ENCODE measurements at places on chromosomes 11 and 22.

GRCh38 chr22:47776329-47776728 lies 1013.9 kb downstream of the TBC1D22A start:
- DNase-seq, result no peak
- H3K27ac ChIP-seq, result no peak overlapping the region
- H3K36me3 ChIP-seq, result no peaks in the 10 kb centered on the region
- peaks cover 5% of the 10 kb centered on the region for H3K27me3 ChIP-seq
- H3K4me3 ChIP-seq, result no peak overlapping the region
- H3K4me1 ChIP-seq, result no peaks in the 10 kb centered on the region

DNA sequence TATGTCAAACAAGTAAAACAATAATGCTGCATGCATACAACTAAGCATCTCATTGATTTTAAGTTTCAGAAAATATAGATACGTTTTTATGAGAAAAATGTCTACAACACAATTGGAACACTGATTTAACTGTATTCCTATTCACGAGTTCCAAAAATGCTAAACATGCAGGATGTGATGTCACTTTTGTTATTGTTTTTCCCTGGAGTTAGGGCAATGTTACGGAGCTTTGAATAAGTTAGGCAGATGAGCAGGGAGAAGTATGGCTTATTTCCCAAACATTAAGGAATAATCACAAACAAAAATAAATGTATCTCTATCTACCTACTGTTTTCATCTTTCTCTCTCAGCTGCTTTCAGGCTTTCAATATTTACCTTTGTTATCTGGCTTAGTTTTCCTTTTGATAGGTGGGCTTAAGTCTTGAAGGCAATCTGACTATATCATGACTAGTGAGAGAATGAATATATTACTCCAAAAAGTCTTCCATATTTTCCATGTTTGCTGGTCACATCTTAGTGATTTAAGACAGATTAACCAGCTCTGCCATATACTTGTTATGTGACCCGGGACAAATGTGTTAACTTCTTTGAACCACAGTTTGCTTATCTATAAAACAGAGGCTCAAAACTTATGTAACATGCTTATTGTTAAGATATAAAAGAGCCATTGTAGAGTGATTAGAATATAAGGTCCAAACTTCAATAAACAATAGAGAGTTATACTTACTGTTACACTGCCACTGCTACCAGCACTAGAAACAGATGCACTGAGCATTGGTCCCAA lies 854.4 kb upstream of the CCDC90B start:
- no peak overlapping the region for H3K27ac ChIP-seq
- H3K4me1 ChIP-seq, result no peaks in the 10 kb centered on the region
- DNase-seq, result no peak
- H3K36me3 ChIP-seq, result no peaks in the 10 kb centered on the region
- no peak overlapping the region for H3K4me3 ChIP-seq

- no peak overlapping the region for H3K27ac ChIP-seq
- no peaks in the 10 kb centered on the region for H3K27me3 ChIP-seq
- H3K4me3 ChIP-seq, result no peak overlapping the region
- H3K4me1 ChIP-seq, result peaks cover 30% of the 10 kb centered on the region
Measured at GRCh38 chr22:49515475-49515874, 312.2 kb downstream of the BRD1 start.

GRCh38 chr11:40280159-40281051 lies 1179.0 kb downstream of the LRRC4C start:
- H3K4me3 ChIP-seq, result no peak overlapping the region
- no peak overlapping the region for H3K27ac ChIP-seq
- no peaks in the 10 kb centered on the region for H3K36me3 ChIP-seq
- DNase-seq, result no peak
- no peaks in the 10 kb centered on the region for H3K27me3 ChIP-seq

DNA sequence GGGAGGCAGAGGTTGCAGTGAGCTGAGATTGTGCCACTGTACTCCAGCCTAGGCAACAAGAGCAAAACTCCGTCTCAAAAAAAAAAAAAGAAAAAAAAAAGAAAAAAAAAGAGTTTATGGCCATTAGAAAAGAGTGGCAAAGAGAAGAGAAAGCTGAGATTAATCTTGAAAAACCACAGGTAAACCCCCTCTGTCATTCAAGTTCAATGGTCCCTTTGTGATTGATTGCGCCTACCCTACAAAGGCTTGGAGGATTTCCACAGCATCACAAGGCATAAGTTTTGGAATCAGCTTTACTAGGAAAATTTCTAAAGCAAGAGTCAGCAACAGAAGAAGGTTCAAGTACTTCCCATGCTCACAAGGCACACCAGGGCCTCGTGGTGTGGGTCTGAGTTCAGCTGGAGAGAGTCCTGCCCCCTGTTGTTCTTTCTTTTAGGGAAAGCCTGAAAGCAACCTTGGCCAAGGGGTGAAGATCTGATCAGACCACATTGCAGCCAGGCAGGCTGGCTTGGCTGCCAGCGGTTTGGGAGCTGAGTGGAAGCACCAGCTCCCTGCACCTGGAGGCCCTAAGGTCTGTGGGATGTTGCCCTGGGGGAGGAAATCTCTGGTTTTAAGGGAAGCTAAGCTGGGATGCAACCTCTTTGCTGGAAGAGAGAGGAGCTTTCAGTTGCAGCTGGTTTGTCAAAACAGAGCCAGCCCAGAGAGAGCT lies 41.8 kb downstream of the SLN start:
- no peak for DNase-seq
- H3K27ac ChIP-seq, result no peak overlapping the region
- no peaks in the 10 kb centered on the region for H3K4me1 ChIP-seq
- H3K36me3 ChIP-seq, result peaks cover 2% of the 10 kb centered on the region
- H3K27me3 ChIP-seq, result peaks cover 40% of the 10 kb centered on the region

- no peaks in the 10 kb centered on the region for H3K4me1 ChIP-seq
- H3K27me3 ChIP-seq, result peaks cover 4% of the 10 kb centered on the region
- no peak for DNase-seq
- no peaks in the 10 kb centered on the region for H3K36me3 ChIP-seq
- H3K27ac ChIP-seq, result no peak overlapping the region
Measured at GRCh38 chr22:28030473-28030872, 111.4 kb upstream of the PITPNB start.

GRCh38 chr11:10743354-10744000 lies 7.6 kb upstream of the CTR9 start:
- H3K27ac ChIP-seq, result peak overlapping the region; percentile 45
- DNase-seq, result no peak
- H3K36me3 ChIP-seq, result no peaks in the 10 kb centered on the region
- H3K4me1 ChIP-seq, result peaks cover 13% of the 10 kb centered on the region
- peak overlapping the region; percentile 62 for H3K4me3 ChIP-seq

- H3K27ac ChIP-seq, result no peak overlapping the region
- no peaks in the 10 kb centered on the region for H3K27me3 ChIP-seq
- H3K4me1 ChIP-seq, result peaks cover 28% of the 10 kb centered on the region
- no peak for DNase-seq
- H3K4me3 ChIP-seq, result no peak overlapping the region
Measured at GRCh38 chr11:63673579-63673978, 2.4 kb upstream of the ATL3 start.

GRCh38 chr11:19816040-19816439 lies 103.4 kb downstream of the NAV2 start:
- no peaks in the 10 kb centered on the region for H3K4me1 ChIP-seq
- peaks cover 12% of the 10 kb centered on the region for H3K27me3 ChIP-seq
- no peak for DNase-seq

DNA sequence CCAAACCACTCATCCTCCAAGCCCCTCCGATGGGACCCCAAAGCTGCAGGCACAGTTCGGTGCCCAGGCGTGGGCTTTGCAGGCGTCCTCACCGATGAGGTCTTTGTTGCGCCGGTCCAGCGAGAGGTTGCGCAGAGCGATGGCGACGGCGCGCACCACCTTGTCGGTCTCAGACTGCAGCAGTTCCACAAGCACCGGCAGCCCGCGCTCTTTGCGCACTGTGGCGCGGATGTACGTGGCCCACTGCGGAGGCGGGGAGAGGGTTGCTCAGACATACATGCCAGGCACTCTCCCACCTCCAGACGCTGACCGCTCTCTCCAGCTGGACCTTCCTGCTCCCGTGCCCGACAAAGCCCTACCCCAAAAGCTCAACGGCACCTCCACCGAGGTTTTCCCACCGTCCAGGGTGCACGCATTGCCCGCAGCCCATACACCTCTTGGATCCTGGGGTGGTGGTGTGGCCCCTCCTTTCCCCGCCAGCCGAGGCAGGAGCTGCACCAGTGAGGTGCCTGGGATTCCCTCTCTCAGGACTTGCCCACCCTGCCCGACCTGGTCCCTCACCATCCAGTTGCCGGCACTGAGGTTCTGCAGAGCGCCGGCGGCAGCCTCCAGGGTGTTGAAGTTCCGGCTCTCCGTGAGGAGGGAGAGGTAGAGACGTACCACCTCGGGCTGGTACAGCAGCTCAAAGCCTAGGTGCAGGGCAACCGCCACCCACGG lies 32.1 kb upstream of the TXNRD2 start:
- DNase-seq, result no peak
- no peak overlapping the region for H3K4me3 ChIP-seq
- H3K36me3 ChIP-seq, result peaks cover 3% of the 10 kb centered on the region
- H3K27me3 ChIP-seq, result peaks cover 8% of the 10 kb centered on the region
- no peak overlapping the region for H3K27ac ChIP-seq

GRCh38 chr11:115548878-115549528 lies 44.8 kb upstream of the CADM1 start:
- H3K4me3 ChIP-seq, result no peak overlapping the region
- no peaks in the 10 kb centered on the region for H3K36me3 ChIP-seq
- no peaks in the 10 kb centered on the region for H3K27me3 ChIP-seq
- no peaks in the 10 kb centered on the region for H3K4me1 ChIP-seq

DNA sequence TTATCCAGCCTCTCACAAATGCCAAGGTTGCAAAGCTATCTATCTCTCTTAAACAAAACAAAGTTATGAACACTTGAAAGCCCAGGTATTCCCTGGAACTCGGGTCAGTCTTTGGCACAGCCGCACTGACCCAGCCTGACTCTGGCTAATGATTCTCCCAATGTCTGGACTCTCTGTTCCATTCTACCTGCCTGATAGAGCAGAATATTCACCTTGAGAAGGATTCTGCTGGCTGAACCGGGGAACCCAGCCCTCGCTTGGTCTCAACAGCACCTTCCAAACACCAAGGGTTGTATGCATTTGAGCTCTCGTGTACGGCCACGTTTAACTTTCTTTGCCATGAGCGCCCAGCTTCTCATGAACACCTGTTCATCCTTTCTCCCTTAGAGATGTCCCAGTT lies 116.8 kb downstream of the ZBTB16 start:
- H3K36me3 ChIP-seq, result no peaks in the 10 kb centered on the region
- no peak overlapping the region for H3K4me3 ChIP-seq
- H3K27me3 ChIP-seq, result no peaks in the 10 kb centered on the region
- H3K27ac ChIP-seq, result no peak overlapping the region

DNA sequence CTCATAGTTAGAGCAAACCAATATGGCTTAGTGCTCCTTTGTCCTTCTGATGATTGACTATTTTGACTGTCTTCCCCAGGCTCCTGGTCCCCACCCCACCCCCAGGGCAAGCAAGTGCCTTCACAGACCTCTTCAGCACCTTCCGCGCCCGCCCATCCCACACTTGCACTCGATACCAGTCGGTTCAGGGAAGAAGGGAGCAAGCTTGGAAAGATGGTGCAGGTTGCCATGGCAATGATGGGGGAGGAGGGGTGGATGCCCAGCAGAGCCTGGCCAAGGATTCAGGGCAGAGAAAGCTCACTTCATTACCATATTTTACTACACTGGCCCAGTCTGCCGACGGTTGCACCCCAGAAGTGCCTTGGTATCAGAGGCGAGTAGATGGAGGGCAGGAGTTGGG lies 2.2 kb downstream of the TMEM132A start:
- DNase-seq, result no peak
- peaks cover 34% of the 10 kb centered on the region for H3K4me1 ChIP-seq
- no peak overlapping the region for H3K27ac ChIP-seq
- no peak overlapping the region for H3K4me3 ChIP-seq
- H3K27me3 ChIP-seq, result peaks cover 11% of the 10 kb centered on the region

GRCh38 chr11:36343436-36343835 lies 47.3 kb downstream of the PRR5L start:
- H3K4me3 ChIP-seq, result no peak overlapping the region
- H3K27ac ChIP-seq, result no peak overlapping the region
- no peak for DNase-seq
- H3K27me3 ChIP-seq, result peaks cover 27% of the 10 kb centered on the region

- peak overlapping the region; percentile 83 for H3K4me3 ChIP-seq
- DNase-seq, result no peak
- H3K27me3 ChIP-seq, result no peaks in the 10 kb centered on the region
- H3K36me3 ChIP-seq, result peaks cover 75% of the 10 kb centered on the region
Measured at GRCh38 chr11:73388265-73389133, 12.3 kb downstream of the RELT start.

- peak overlapping the region; percentile 80 for H3K27ac ChIP-seq
- peaks cover 4% of the 10 kb centered on the region for H3K36me3 ChIP-seq
- DNase-seq, result peak; percentile 55
Measured at GRCh38 chr22:17705951-17706900, 67.7 kb downstream of the BCL2L13 start.

- no peaks in the 10 kb centered on the region for H3K4me1 ChIP-seq
- no peak for DNase-seq
Measured at GRCh38 chr22:27247701-27248434, 553.7 kb downstream of the MN1 start.

DNA sequence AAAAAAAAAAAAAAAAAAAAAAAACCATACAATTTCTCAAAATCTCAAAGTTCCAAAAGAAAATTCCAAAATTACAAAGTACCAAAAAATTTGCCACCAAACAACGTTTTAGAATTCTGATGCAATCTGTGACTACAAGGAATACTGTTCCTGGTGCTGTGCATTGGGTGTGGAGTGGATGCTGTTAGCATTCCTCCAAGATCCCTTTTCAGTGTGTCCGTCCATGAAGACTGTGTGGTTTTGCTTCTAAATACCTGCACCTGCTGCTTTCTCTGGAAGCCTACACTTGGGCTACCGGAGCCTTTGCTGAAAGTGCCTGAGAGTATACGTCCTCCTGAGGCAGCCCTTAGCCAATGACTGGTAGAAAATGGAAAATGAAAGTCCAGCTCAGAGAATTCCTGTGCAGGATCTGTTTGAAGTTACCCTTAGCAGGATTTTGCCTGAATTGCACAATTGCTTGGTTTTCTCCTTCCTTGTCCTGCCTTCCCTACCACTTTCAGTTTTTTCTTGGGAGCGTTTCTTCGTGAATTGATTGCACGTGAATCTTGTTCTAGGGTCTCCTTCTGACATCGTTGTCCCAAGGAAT lies 140.8 kb downstream of the TRPC6 start:
- peaks cover 7% of the 10 kb centered on the region for H3K27me3 ChIP-seq
- no peak overlapping the region for H3K27ac ChIP-seq
- no peak overlapping the region for H3K4me3 ChIP-seq
- no peaks in the 10 kb centered on the region for H3K4me1 ChIP-seq
- H3K36me3 ChIP-seq, result no peaks in the 10 kb centered on the region

DNA sequence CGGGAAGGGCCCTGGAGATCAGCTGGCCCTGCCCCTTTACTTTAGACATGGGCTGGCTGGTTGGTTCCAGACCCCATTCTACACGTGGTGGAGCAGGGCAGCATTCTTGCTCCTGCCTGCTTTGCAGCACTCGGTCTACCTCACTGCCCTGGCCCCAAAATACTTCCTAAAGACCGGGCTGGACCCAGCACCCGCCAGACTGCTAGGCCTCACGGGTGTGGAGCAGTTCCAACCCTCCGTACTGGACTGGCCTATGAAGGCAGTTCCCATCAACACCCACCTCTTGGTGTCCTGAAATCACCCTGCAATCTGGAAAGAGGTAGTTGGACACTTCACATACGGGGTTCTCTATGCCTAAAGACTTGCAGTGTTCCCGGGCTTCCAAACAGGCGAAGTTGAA lies 6.4 kb downstream of the MCAT start:
- no peak overlapping the region for H3K27ac ChIP-seq
- H3K4me1 ChIP-seq, result peaks cover 32% of the 10 kb centered on the region
- no peaks in the 10 kb centered on the region for H3K27me3 ChIP-seq
- peaks cover 78% of the 10 kb centered on the region for H3K36me3 ChIP-seq
- DNase-seq, result no peak
- H3K4me3 ChIP-seq, result no peak overlapping the region
